Activated naive CD4-positive, alpha-beta T cell treated with anti-CD3 and anti-CD28 coated beads for 36 hours (primary cell): ENCODE measurements at places on chromosomes 5 and 9. TPM values are rescaled to one million over a fixed set of nuclear protein-coding genes. Genes with fewer than 3 reads are reported as not detected.

The NOL8 gene
- 41.0 TPM for total RNA-seq

GRCh38 chr9:118091711-118092500 lies 387.7 kb downstream of the TLR4 start:
- H3K27me3 ChIP-seq: no peaks in the 10 kb centered on the region
- no peaks in the 10 kb centered on the region for H3K4me1 ChIP-seq
- no peak for DNase-seq
- no peak overlapping the region for H3K4me3 ChIP-seq

The CCDC192 gene
- not detected for total RNA-seq

The SMARCA2 gene
- total RNA-seq: 87.8 TPM
